ENCODE measurements at places on chromosomes 2 and 18.

DNA sequence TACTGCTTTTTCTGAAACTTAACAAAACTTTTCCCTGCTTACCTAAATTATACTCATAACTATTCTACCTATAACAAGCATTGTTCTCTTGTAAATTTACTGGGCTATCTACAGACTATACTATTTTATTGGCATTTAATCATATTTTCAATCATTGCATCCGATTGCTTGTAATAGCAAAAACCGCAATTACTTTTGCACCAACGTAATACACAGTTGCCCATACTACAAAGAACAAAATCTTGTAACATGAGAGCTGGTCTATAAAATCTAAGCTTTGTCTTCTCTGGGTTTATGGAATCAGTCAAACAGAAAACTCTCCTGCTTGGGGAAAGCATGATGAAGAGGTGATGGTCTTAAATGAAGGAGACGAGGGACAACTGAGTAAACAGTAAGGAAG is 463.4 kb upstream of the ST6GAL2 start:
- DNase-seq, result no peak

GRCh38 chr2:207288628-207289027 is 122.9 kb upstream of the KLF7 start:
- DNase-seq, result no peak

DNA sequence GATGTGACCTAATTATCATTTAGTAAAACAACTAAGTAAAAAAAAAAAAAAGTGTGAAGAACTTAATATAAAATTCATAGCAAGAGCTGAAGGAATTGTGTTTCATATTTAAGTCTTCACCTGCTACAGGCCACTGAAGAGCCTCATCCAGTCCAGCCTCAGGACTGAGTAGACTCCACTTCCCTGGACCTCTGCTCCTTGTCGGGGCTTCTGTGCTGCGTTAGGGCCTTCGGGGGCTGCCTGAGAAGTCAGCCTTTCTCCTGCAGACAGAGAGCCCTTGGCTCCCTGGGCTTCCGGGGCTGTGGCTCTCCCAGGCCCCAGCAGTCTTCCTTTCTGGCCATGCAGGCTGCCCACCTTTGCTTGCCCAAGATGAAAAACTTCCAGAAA is 95.5 kb downstream of the MTCL1 start:
- no peak for DNase-seq

GRCh38 chr18:10497206-10497749 is 28.5 kb upstream of the NAPG start:
- DNase-seq, result no peak

- no peak for DNase-seq
Measured at GRCh38 chr2:58063641-58064040, 17.0 kb downstream of the VRK2 start.
